Heart right ventricle (tissue), 16 donors: ENCODE measurements at places on chromosomes 2 and 18. TPM values are rescaled to one million over a fixed set of nuclear protein-coding genes. Genes with fewer than 3 reads are reported as not detected.
A peak's percentile ranks its signal among the peaks of the same experiment; 100 is the strongest.

The REL gene
- total RNA-seq: 4.7 TPM

The CYP26B1 gene
- 5.3 TPM for total RNA-seq

The FBLN7 gene
- 1.5 TPM for total RNA-seq

DNA sequence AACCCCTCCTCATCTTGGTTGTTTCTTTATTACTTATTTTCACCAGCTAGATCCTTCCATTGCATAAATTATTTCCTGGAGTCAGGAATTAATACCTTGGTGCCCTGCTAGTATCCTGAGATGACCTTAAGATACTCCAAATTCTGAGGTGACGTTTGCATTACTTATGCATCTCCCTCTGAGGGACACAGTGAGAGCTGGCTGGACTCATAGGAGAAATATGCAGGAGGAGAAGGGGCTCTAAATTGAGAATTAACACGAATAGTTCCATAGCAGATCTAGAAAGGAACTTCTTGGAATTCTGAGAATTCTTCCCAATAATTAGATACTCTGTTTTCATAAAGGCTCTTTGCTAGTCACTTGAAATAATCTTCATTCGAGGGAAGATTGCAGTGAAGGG lies 310.6 kb upstream of the ZEB2 start:
- peaks cover 5% of the 10 kb centered on the region for H3K4me1 ChIP-seq
- H3K4me3 ChIP-seq: no peak overlapping the region
- H3K27ac ChIP-seq: no peak overlapping the region

DNA sequence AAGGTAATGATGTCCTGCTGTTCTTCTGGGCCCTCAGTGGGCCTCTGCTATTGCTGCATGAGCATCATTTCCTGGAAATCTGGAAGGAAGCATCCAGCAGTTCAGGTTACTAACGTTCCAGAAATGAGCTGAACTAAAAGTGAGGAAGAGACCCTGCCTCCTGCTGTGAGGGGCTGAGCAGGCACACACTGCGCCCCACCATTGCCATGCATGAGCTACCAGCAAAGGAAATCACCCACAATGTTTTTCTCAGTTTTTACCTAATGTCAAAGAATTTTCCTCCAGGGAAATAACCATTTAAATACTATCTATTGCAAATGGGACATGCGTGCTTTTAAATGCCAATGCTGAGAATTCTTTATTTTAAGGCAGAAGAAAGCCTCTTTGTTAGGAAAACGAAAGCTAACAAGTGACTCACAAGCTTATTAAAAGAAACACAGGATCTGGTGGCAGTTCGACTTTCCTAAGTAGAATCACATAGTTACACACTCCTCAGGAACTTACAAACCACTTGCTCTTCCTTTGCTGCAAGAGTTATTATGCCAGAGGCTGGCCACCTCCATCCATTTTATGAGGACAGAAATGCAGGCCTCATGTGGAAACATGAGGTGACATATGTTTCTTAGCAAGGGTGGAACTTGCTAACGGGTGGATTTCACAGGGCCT lies 152.6 kb upstream of the TTC39C start:
- H3K27ac ChIP-seq: peak overlapping the region; percentile 41
- H3K4me1 ChIP-seq: no peaks in the 10 kb centered on the region
- no peaks in the 10 kb centered on the region for H3K27me3 ChIP-seq
- H3K36me3 ChIP-seq: peaks cover 5% of the 10 kb centered on the region
- DNase-seq: no peak

GRCh38 chr2:106956879-106957278 lies 70.9 kb upstream of the ST6GAL2 start:
- no peaks in the 10 kb centered on the region for H3K27me3 ChIP-seq
- DNase-seq: no peak
- H3K27ac ChIP-seq: no peak overlapping the region
- no peak overlapping the region for H3K4me3 ChIP-seq

DNA sequence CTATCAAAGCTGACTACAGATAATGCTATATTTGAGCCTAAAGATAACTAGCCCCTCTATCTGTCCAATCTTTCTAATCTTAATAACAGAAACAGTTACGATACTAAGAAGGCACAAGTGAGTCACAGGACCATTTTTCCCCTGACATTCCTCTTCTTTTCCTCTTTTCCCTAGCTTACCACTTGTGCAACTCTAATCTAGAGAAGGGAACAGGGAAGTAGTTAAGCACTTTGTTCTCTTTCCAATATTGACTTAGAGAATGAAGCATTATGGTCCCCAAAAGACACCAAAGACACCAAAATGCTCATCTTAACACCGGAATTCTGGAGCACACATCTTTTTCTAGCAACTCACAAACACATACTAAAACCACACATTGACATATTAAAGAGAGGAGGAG lies 1.8 kb downstream of the PDE11A start:
- no peaks in the 10 kb centered on the region for H3K36me3 ChIP-seq
- H3K27me3 ChIP-seq: peaks cover 41% of the 10 kb centered on the region
- H3K4me1 ChIP-seq: no peaks in the 10 kb centered on the region

GRCh38 chr2:31275976-31276375 lies 42.0 kb downstream of the EHD3 start:
- peaks cover 52% of the 10 kb centered on the region for H3K4me1 ChIP-seq
- H3K36me3 ChIP-seq: no peaks in the 10 kb centered on the region
- H3K27me3 ChIP-seq: no peaks in the 10 kb centered on the region
- peak; percentile 58 for DNase-seq
- H3K4me3 ChIP-seq: no peak overlapping the region
- H3K27ac ChIP-seq: no peak overlapping the region

The FOXI3 gene
- not detected for total RNA-seq

GRCh38 chr18:31042406-31043181 lies at the start of gene DSC3:
TSS of gene DSC3 (minus strand) at chr18:31042742. CDS start at chr18:31042660, 82 bp downstream.
- no peaks in the 10 kb centered on the region for H3K36me3 ChIP-seq
- peaks cover 69% of the 10 kb centered on the region for H3K27me3 ChIP-seq
- peak within 1 kb of the TSS; percentile 42 for H3K4me3 ChIP-seq
- peaks cover 27% of the 10 kb centered on the region for H3K4me1 ChIP-seq
- no peak within 1 kb of the TSS for H3K27ac ChIP-seq

The KCNF1 gene
- total RNA-seq: 0.42 TPM

GRCh38 chr2:38281095-38281742 lies 95.9 kb downstream of the ATL2 start:
- H3K36me3 ChIP-seq: no peaks in the 10 kb centered on the region
- no peak overlapping the region for H3K27ac ChIP-seq
- H3K27me3 ChIP-seq: peaks cover 14% of the 10 kb centered on the region
- no peak overlapping the region for H3K4me3 ChIP-seq
- H3K4me1 ChIP-seq: no peaks in the 10 kb centered on the region
- no peak for DNase-seq

DNA sequence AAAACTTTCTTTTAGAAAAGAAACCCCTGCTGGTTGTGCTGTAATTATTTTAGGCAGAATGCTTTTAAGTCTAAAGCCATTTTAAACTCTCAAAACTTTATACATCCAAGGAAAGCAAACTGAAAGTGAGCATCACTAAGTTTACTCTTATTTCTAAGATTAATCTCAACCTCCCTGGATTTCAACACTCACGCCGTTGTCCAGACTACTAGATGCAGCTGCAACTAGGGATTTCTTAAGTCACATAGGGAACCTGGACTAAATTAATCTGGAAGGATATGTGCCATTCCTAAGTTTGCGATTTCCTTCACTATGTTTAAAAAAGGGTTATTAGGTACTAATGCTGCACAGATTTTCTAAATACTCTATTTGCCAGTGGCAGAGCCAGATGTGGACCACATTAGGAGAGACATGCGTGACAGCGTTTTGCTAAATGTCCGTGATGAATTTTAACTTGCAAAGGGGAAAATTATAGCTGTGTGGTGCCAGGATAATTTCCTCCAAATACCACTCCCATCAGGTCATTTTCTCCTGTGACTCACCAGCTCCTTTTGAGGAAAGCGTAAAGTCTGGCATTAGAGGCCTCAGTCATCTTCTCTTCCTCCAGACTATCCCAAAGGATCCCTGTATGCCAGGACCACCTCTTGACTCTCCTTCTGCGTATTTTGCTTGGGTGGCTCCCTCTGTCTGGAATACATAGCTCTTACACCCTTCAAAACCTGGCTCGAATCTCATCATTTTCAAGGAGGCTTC lies 143.7 kb downstream of the ATL2 start:
- peak; percentile 44 for DNase-seq
- no peaks in the 10 kb centered on the region for H3K27me3 ChIP-seq
- no peaks in the 10 kb centered on the region for H3K36me3 ChIP-seq
- no peak overlapping the region for H3K4me3 ChIP-seq

DNA sequence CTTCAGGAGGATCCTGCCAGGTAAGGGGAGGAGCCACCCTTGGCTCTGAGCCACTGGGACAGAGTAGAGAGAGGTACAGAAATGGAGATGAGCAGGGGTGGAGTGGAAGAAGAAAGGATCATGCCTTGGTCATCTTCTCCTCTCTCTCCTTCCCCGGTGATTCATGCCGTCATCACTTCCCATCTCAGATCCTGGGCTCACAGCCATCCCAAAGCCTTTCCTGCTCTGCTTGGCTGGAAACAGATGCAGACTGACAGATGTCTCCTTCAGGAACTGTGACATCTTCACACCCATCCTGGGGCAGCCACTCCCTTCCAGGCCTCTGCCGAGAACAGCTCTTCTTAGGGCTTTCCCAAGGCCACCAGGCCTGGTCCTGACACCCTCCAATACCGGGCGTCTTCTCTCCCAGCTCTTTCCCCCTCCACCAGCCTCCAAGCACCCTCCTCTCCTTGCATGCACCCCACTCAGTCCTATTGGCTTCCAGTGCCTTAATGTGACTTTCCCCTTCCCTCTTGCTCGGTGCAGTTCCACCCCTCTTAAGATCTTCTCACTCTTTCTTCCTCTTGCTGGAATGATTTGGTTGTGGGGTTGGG lies 58.3 kb upstream of the TNP1 start:
- no peaks in the 10 kb centered on the region for H3K27me3 ChIP-seq
- DNase-seq: peak; percentile 38
- H3K4me1 ChIP-seq: peaks cover 10% of the 10 kb centered on the region
- H3K27ac ChIP-seq: no peak overlapping the region
- H3K36me3 ChIP-seq: no peaks in the 10 kb centered on the region

- H3K27ac ChIP-seq: no peak overlapping the region
- peaks cover 6% of the 10 kb centered on the region for H3K4me1 ChIP-seq
- H3K36me3 ChIP-seq: no peaks in the 10 kb centered on the region
These were observed 3.9 kb upstream of the TMEM163 start for GRCh38 chr2:134722728-134723127.

- no peak for DNase-seq
- H3K36me3 ChIP-seq: no peaks in the 10 kb centered on the region
- no peaks in the 10 kb centered on the region for H3K27me3 ChIP-seq
- no peak overlapping the region for H3K27ac ChIP-seq
- peaks cover 13% of the 10 kb centered on the region for H3K4me1 ChIP-seq
These were observed 21.2 kb upstream of the PMAIP1 start for GRCh38 chr18:59878644-59879043.

The KIF5C gene
- 0.23 TPM for total RNA-seq

- H3K36me3 ChIP-seq: no peaks in the 10 kb centered on the region
- no peaks in the 10 kb centered on the region for H3K27me3 ChIP-seq
- no peaks in the 10 kb centered on the region for H3K4me1 ChIP-seq
These were observed 6.2 kb upstream of the GORASP2 start for GRCh38 chr2:170922634-170923494.

GRCh38 chr18:48036641-48037421 lies 106.4 kb upstream of the SMAD2 start:
- no peaks in the 10 kb centered on the region for H3K36me3 ChIP-seq
- no peaks in the 10 kb centered on the region for H3K27me3 ChIP-seq
- no peak overlapping the region for H3K27ac ChIP-seq
- no peak for DNase-seq
- no peak overlapping the region for H3K4me3 ChIP-seq
- no peaks in the 10 kb centered on the region for H3K4me1 ChIP-seq

GRCh38 chr18:8783335-8783993 lies 78.1 kb downstream of the MTCL1 start:
- no peaks in the 10 kb centered on the region for H3K36me3 ChIP-seq
- no peak overlapping the region for H3K27ac ChIP-seq
- no peak for DNase-seq
- no peak overlapping the region for H3K4me3 ChIP-seq
- no peaks in the 10 kb centered on the region for H3K27me3 ChIP-seq
- H3K4me1 ChIP-seq: no peaks in the 10 kb centered on the region

DNA sequence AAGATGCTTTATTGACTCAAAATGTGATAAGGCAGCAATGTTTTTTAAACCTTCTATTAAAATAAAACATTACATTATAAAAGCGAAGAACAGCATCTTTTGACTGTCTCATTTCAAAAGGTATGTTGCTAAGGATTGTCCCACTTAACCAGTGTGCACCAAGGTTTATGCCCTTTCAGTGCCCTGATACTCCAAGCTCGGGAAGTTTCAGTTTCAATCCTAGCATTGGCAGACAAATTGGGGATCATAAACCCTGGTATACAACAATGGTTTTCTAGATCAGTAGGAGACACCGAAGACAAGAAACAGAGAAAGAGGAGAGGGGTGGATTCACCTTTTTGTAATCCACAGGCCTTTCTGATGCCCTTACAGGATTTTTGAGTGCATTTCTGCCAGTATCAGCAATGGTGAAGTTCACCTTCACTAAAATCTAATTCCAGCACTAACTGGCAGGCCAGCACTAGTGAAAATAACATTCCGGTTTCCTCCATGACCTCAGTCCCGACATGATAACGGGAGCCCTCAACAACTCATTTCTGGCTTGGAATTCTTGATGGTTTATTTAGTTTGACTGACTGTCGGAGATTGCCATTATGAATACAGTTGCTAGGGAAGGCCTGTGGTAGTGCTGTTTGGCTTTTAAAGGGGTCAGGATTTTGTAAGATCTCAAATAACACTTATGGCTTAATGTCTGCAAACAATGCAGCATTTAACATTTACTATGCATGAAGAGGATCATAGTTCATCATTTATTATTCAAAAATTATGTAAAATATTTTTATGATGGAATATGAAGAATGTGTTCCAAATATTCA lies 33.3 kb upstream of the FIGN start:
- H3K27ac ChIP-seq: no peak overlapping the region
- H3K36me3 ChIP-seq: no peaks in the 10 kb centered on the region
- H3K4me3 ChIP-seq: no peak overlapping the region

DNA sequence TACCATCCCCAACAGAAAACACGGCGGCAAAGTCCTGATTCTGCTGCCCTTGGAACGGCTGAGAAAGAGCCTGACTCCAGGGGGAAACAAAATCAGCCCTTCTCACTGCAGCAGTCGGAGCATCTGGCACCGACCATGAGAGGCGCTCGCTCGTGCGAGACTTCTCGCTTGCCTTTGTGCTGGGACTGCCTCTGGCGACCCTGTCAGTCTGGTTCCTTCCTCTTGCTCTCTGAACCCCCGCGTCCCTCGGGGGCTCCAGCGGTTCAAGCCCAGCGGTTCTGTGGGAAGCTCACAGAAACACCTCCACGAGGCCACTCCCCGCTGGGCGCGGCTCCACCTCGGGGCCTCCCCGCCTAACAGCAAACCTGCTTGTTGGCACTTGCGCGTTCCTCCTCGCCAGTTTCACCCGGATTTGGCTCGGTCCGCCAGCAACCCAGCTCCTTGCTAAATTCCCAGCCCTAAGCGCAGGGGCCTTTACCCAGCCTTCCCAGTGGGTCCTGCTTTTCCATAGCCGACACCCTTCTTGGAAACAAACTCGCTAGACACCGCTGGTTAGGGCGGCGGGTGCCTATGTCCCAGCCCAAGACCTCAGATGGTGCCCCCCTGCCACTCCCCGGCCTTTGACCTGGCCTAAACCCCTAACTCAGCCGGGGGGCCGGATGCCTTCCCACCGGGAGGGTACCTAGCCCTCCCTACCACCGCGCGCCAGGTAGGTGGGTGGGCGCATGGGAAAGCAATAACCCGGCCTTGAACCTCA lies 2.2 kb downstream of the RND3 start:
- no peaks in the 10 kb centered on the region for H3K36me3 ChIP-seq
- peaks cover 47% of the 10 kb centered on the region for H3K4me1 ChIP-seq
- peak overlapping the region; percentile 73 for H3K4me3 ChIP-seq
- H3K27ac ChIP-seq: peak overlapping the region; percentile 89

The ELP2 gene
- 60.5 TPM for total RNA-seq

The BCL2L11 gene
- 14.5 TPM for total RNA-seq

- H3K27ac ChIP-seq: no peak overlapping the region
- no peak overlapping the region for H3K4me3 ChIP-seq
- no peaks in the 10 kb centered on the region for H3K4me1 ChIP-seq
- no peak for DNase-seq
- no peaks in the 10 kb centered on the region for H3K36me3 ChIP-seq
These were observed 423.6 kb upstream of the POU3F3 start for GRCh38 chr2:104430359-104430740.
